ENCODE measurements at places on chromosomes 16 and 17.

- DNase-seq: no peak
Observed at GRCh38 chr16:65782611-65783600, 583.6 kb upstream of the CDH5 start.

- no peak for DNase-seq
Observed at GRCh38 chr16:17331071-17331607, 139.6 kb downstream of the XYLT1 start.

DNA sequence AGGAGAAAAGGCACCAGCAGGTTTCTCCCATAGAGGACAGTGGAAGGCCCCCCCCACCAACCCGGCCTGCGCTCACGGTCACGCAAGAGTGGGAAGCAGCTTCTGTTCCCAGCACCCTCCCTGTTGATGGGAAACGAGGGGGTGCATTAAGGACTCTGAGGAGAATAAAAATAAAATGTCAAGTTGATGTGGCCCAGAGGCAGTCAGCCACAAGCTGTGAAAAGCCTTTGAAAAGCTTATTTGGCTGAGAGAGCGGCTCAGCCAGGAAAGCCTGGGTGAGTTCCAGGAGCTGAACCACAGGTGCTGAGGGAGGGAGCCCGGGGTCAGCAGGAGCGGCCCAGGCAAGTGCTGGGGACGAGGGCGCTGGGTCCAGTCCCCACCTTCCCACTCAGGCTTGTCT is 26.9 kb upstream of the SPATA32 start:
- no peak for DNase-seq

DNA sequence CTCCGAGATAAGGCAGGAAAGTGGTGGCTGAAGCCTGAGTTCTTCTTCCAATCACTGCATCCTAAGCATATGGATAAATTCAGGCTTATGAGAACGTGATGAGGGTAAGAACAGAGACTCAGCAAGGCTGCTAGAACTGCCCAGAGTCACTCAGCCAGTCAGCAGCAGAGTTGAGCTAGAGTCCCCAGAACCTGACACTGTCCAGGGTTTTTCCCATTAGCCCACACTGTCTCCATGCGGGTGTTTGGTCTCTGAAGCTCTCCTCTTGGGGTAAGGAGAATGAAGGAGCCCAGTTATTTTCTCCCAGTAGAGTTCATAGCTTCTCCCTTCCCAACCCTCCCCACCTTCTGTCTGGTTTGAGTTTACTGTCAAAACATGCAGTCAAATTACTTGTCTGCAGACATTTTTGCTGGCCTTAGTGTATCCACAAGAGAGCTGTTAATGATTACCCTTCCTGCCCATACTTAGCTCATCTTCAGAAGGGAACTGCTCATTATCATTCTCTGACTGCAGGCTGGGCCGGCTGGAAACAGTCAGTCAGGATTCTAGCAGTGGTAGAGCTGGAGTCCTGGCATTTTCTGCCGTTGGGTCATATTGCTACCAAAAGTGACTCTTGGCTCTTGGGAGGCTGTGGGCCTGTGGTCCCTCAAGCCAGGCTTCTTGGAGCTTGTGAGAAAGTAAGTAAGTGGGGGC is 460.0 kb downstream of the HS3ST3B1 start:
- DNase-seq: no peak

GRCh38 chr17:7654832-7655540 is 4.3 kb downstream of the ATP1B2 start:
- DNase-seq: peak; percentile 23

GRCh38 chr17:14340857-14341754 is 40.2 kb downstream of the HS3ST3B1 start:
- DNase-seq: no peak

GRCh38 chr16:23357761-23358290 is 55.7 kb downstream of the SCNN1B start:
- no peak for DNase-seq

DNA sequence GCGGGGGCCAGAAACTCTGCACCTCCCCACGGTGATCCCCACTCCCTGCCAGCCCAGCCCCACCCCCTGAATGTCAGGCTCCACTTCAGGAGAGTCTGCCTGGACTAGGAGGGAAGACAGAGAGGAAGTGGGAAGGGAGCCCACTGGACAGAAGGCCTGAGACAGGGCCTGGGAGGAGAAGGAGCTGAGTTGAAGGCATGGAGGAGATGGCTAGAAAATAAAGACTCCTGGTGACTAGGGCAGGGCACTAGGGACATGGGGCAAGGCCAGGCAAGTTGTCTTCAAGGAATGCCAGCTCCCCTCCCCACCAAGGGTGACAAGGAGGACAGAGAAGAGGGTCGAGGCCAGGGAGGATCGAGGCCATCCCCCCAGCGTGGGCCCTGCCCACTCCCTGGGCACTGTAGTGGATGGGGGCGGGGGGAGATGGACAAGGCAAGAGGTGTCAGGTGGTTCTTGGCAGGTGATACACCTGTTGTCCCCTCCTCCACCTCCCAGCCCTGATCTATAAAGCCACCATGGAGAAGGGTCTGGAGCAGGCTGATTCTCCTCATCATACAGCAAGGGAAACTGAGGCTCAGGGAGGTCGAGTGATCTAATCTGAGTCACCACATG is 19.7 kb downstream of the SRCIN1 start:
- DNase-seq: no peak

DNA sequence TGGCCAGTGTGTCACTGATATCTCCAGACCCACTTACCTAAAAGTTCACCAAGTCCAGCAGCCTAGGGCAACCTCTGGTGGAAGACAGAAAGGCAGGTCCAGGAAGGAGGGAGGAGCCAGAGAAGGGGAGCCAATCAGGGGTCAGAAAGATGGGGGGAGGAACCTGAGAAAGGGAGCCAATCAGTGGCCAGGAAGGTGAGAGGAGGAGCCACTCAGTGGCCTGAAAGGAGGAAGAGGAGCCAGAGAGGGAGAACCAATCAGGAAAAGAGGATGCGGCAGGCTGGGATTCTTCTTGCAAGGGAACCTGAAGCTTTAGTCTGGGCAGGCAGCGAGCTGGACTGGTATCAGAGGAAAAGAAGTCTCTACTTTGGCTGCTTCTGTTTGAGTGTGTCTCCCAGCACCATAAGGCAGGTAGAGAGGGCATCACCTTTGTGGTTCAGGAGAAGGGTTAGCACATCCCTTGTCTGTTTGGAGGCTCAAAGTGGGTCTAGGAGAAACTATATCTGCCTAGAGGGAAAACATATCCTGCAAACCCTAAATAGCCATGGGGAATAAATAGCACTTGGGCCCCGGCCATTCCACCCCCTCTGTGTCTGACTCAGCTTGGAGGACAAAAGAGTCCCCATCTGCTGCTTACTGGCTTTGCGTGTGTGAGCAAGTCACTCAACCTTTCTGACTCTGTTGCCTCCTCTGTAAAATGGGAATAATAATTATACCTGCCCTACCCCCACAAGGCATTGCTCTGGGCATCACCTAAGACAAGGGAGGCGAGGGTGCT is 43.4 kb upstream of the CRHR1 start:
- DNase-seq: peak; percentile 13

DNA sequence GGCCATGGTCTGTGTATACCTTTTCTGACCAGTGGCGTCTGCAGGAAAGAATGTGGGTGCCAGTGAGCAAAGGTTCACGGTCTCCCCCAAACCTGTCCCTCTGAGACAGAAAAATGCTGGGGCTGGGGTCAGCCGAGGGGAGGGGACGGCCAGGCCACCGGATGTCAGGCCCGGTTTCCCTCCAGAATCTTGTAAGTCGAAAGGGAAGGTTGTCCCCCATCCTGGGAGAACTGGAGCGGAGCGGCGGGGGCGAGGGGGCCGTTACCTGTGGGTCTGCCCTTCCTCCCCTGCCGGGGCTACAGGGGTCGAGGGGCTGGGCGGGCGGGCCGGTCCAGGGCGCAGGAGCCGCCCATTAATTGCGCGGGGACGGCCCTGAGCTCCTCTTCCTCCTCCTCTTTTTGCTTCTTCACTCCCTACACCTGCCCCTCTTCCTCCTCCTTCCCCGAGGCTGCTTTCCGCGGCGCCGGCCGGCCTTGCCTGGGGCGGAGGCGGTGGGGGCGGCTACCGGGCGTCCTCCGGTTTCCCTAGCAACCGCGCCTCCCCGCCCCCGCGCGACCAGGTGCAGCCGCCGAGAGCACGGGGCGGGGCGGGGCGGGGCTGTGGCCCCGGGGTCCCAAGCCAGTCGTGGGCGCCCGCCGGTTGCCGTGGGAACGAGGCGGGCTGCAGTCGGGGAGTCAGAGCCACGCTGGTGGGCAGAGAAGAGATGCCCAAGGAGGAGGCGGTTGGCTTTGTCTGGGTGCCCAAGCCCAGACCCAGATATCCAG is at the start of gene MARCHF10:
MARCHF10 (minus strand) TSS at position 503 of the 764 bp plus-strand sequence. CDS start 6,579 bp downstream, outside the sequence.
- DNase-seq: no peak

GRCh38 chr17:29591146-29591736 is 1.7 kb upstream of the ANKRD13B start:
- no peak for DNase-seq

DNA sequence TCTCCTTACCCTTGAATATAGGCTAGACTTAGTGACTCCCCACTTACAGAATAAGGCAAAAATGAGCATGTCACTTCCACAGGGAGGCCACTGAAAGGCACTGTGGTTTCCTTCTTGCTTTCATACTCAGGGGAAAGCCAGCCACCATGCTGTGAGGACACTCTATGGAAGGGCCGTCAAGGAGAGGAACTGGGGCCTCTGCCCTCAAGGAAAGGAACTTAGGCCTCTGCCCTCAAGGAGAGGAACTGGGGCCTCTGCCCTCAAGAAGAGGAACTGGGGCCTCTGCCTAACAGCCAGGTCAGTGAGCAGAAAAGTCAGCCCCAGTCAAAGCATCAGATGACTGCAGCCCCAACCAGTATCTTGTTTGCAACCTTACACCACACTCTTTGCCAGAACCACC is 30.1 kb downstream of the VPS35 start:
- no peak for DNase-seq

DNA sequence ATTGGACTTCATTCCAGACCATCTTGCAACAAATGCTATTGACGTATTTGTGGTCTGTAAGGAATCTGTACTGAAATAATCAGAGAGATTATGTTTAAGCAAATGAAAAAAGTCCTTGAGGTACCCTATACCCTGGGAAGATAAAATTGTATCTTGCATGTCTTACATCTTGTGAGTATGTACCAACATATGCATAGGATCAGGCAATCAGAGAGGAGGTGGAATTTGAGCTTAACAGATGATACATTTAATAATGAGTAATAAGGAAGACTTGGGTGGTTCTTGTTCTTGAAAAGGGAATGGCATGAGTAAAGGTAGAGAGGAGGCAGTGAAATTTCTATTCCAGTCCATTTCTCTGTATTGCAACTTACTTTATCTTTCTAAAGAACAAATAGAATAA is 10.6 kb downstream of the MOSMO start:
- DNase-seq: no peak

GRCh38 chr17:78946631-78947030 is 21.4 kb upstream of the TIMP2 start:
- no peak for DNase-seq

- no peak for DNase-seq
Observed at GRCh38 chr17:66843627-66844026, 8.7 kb downstream of the CACNG5 start.

DNA sequence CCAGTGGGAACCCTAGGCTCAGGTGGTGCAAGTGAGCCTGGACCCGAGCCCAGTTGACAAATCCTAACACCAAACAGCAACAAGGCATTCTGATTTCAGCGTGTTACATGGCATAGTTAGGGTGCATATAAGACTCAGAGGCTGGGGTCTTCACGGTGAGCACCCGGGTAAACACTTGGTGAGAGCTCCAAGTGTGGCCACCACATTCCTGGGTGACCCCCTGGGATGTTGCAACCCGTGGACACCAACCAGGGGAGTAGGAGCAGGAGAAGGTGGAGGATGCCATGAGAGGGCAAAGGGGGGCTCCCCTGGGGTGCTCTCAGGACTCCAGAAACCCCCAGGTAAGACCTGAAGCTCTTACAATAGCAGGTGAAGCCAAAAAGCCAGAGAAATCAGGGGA is 69.9 kb upstream of the CDH5 start:
- DNase-seq: no peak

DNA sequence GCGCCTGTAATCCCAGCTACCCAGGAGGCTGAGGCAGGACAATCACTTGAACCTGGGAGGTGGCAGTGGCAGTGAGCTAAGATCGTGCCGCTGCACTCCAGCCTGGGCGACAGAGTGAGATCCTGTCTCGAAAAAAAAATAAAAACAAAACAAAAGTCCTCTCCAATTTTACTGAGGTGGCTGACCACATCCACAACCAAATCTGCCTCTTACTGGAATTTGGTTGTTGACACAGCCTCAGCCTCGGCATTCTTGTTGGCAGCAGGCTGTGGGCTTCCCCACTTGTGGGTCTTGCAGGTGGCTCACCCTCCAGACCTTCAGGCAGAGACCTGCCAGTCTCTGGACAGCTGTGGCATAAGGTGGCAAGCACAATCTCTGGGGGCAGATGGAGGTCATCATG is 15.6 kb downstream of the B4GALNT2 start:
- DNase-seq: no peak

DNA sequence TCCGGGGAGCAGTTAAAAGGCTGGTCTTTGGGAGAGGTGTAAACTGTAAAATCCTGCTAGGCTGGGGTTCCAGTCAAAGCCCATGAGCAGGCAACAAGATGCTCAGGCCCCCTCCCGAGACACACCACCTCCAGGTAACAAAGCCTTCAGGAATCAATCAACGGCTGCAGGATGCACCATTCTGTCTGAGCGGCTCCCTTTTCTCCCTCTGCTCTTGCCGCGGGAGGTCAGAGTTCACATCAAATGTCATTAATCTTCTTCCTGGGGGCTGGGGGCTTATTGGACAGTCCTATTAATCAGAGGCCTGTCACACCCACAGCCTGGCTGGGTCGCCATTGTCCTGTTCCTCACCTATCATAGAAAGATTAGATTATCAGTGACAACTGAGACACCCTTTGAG is 11.9 kb upstream of the CCDC182 start:
- no peak for DNase-seq

- no peak for DNase-seq
Observed at GRCh38 chr17:63596856-63597586, 3.7 kb upstream of the TACO1 start.

GRCh38 chr16:85176541-85177447 is 64.5 kb upstream of the CIBAR2 start:
- DNase-seq: no peak

DNA sequence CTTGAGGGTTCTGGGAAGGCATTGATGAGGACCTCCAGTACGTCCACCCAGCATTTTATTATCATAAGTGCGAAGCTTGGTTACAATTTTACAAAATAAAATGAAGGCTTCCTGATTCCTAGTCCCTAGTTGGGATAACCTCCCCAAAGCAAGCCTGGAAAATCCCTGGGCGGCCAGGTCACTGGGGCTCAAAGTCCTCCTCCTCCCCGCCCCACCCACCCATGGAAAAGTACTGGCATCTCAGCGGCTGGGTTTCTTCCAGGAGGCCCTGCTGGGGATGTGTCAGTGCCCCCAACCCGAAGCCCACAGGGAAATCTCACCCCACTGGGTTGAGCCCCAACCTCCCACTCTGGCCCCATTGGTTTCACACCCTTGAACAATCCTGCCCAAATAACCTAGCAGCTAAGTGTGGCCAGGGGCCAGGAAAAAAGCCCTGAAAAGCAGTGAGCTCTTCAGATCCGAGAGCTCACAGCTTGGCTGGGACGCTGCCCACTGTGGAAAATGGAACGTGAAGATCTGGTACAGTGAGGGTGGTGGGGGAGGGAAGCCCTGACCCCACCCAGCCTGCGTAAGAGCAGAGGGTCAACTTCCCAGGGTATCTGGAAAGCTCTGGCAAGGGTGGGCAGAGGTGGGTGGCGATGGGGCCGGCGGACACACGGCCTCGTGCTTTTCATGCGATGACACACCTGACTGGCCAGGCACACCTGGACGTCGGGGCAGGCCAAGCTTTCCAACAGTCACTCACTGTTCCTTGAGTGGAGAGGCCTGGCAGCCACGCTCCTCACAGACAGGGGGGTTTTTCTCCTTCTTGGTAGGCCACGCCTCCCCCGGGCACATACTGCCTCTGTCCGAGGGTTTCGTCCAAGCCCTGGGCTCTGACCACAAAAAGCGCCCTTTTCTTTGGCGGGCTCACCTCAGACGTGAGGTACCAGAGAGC is 324.5 kb downstream of the SOX9 start:
- no peak for DNase-seq

Data from hematopoietic multipotent progenitor cell treated with erythropoietin and hydrocortisone succinate and interleukin-3 and kit ligand, for 17 days (in vitro differentiated cells).